ENCODE measurements at places on chromosomes 12 and 14.

GRCh38 chr14:85058150-85058549 lies 471.8 kb upstream of the FLRT2 start:
- DNase-seq = no peak

DNA sequence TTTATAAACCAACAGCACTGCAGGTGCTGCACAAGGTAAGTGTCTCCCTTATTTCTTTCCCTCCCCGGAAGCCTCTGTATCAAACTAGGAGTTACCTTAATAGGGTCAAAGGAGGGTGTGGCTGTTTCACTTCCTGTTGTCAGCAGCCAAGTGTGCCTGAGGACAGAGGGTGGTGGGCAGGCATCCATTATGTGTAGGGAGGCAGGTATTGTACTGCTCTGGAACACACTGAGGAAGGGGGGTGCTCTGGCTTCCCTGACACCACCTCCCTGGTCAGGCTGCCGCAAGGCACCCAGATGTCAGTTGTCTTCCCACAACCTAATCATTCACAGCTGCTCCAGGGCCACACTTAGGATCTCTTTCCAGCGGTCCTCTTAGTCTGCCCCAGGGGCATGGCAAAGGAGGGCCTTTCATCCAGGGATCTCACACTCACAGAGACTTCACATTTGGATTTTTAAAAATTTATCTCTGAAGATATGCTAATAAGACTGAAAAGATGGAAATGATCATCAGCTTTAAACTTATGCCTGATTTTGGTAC lies 132.0 kb upstream of the ARHGAP5 start:
- no peak for DNase-seq

GRCh38 chr12:53201177-53201541 lies 5.9 kb downstream of the ITGB7 start:
- DNase-seq = no peak

GRCh38 chr12:59131462-59131861 lies 211.2 kb upstream of the LRIG3 start:
- no peak for DNase-seq

GRCh38 chr12:124408822-124409517 lies 114.1 kb downstream of the RFLNA start:
- peak; percentile 64 for DNase-seq

DNA sequence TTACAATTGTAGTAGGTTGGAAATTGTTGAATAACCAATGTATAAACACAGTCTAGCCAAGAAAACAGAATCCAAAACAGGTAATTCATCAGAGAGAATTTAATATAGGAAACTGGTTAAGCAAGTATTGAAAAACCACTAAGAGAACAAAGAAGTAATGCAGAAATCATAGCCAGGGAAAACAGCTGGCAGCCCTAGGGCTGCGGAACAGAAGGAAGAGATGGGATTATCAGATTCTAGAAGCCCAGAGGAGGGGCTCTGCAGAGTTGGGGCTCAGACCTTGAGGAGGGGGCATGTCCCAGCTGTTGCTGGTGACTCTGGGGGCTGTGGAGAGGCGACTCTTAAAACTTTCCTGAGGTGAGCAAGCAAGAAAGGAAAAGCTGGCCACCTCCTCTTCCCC lies 49.4 kb downstream of the CD9 start:
- DNase-seq = no peak

DNA sequence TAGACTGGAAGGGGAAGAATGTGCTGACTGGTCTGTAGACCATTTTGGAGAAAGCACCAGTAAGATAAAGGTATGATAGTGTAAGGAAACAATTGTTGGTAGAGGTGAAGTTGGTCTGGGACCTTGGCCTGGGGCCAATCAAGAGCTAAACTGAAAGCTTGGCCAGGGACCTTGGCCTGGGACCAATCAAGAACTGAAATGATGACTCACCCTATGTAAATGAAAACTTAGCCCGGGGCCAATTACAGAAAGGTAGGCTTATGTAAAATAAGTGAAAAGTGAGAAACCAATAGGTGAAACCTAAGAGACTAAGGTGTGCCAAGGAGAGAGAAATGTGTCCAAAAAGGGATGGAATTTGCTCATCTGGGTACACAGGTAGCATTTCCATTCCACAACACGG lies 776.0 kb downstream of the C12orf50 start:
- no peak for DNase-seq

- no peak for DNase-seq
Observed at GRCh38 chr12:51865757-51866270, 17.3 kb upstream of the FIGNL2 start.

- DNase-seq = no peak
Observed at GRCh38 chr12:86801439-86801838, 545.2 kb upstream of the MGAT4C start.

DNA sequence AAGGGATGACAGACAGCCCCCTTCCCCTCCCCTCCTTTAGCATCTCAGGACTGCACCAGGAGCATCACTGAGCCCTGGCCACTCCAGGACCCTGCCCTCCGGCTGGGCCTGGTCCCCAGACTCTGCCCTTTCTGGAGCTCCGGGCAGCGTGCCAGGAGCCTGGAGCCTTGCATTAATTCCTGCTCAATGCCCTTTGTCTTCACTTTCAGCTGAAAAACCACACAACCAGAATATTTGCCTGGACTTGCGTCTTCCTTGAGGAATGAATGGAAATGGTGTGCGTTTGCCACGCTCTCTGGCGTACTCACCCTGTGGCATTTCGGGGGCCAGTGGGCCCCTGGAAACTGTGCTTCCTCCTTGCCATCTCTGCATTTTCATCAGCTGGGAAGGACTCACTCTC lies 8.5 kb upstream of the RFLNA start:
- DNase-seq = no peak

DNA sequence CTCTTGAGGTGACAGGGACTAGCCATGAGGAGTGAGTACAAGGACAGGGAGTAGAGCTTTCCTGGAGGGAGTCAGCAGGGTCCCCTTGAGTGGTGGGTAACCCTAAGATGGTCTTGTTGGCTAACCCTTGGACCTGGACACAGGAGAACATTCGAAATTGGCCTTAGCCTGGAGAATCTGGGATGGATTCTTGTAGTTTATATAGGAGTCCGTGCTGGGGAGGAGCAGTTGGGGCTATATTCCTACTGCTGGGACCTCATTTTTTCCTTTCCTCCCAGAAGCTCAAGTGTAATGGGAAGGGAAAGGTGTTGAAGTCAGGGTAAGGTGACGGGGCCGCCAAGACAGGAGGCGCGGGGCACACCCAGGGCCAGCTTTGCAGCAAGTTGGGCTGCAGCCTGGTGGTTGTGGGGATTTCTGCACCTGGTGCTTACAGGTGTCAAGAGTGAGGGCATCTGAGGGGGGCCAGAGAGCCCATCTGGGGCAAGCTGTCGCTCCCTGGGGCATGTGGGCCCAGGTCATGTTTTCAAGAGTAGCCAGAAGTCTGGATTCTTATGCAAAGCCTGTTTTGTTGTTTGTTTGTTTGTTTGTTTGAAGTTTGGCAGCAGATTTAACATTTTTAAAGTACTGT lies 5.1 kb downstream of the BCL7A start:
- DNase-seq = no peak

GRCh38 chr12:102052192-102053061 lies 9.4 kb downstream of the WASHC3 start:
- no peak for DNase-seq

- DNase-seq = peak; percentile 84
Observed at GRCh38 chr14:68911594-68912227, 67.4 kb downstream of the ACTN1 start.

DNA sequence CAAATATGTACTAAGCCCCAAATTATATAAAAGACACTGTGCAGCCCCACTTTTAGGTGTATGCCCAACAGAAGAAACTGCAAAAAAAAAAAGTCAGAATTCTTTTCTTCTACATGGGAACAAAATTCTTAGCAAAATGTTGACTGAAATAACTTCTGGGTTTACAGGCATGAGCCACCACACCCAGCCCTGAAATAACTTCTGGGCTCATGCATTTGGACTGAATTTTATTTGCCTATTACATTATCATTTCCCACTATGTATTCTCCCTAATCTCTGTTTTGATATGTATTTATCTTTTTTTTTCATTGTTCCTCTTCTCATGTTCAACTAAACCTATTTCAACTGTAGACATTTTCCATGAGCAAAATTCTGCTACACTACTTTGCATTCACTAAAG lies 169.2 kb downstream of the GRIN2B start:
- no peak for DNase-seq

DNA sequence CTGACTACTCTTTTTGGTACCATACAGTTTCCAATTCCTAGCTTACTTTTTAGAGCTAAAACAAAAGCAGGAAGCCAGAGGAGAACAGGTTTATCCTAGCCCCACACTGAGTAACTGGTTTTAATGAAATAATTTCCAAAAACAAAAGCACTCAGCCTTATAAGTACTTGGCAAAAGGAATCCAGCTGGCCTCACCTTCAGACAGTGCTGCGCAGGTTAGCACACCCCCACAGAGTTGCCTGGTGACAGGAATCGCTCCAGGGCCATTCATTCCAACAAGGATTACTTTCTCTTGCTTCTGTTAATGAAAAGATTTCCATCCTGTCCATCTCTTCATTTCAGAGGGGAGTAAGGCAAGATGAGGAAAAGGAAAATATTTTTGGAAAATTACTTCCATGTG lies 84.6 kb downstream of the SCFD1 start:
- DNase-seq = no peak
